Activated CD8-positive, alpha-beta memory T cell treated with anti-CD3 and anti-CD28 coated beads, Interleukin-2, amount 10 ng/mL, durations not matched to agents 7 days and 5 days (primary cell): ENCODE measurements at places on chromosomes 12 and 14.

- no peak overlapping the region for H3K27ac ChIP-seq
- DNase-seq, result no peak
- no peak overlapping the region for H3K4me3 ChIP-seq
- no peaks in the 10 kb centered on the region for H3K36me3 ChIP-seq
- no peaks in the 10 kb centered on the region for H3K27me3 ChIP-seq
- no peaks in the 10 kb centered on the region for H3K4me1 ChIP-seq
These were observed 109.0 kb upstream of the ATP2B1 start for GRCh38 chr12:89817501-89818226.

DNA sequence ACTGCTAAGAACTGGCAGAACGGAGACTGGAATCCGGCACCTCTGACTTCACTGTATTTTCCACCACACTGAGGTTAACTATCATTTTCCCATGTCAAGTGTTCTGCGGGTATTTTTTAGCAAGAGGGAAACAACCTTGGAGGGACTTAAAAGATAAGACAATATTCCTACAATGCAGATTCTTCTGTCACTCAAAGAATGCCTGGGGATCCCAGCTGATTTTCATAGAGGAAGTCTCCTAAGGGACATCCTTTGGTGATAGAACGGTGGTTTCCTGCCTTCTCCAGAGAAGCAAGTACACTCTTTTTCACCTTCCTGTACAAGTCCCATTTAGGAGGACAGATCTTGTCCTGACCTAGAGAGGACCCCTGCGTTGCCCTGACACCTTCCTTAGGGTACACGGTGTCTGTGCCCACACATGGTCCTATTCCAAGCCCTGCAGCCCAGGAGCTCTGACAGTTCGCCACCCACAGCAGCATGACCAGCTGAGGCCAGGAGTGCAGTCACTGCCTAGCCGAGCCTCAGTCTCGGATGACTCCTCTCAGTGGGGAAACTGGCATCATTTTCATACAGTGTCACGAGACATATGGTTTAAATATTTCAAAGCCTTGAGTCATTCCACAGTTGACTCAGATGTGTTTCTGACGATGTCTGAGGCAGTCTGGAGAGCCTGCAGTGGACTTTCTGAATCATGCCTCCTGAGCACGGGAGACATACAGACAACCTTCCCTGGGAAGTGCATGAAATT lies 181.3 kb upstream of the FKBP4 start:
- H3K36me3 ChIP-seq, result no peaks in the 10 kb centered on the region
- DNase-seq, result peak; percentile 52
- H3K4me3 ChIP-seq, result no peak overlapping the region
- peaks cover 16% of the 10 kb centered on the region for H3K4me1 ChIP-seq

DNA sequence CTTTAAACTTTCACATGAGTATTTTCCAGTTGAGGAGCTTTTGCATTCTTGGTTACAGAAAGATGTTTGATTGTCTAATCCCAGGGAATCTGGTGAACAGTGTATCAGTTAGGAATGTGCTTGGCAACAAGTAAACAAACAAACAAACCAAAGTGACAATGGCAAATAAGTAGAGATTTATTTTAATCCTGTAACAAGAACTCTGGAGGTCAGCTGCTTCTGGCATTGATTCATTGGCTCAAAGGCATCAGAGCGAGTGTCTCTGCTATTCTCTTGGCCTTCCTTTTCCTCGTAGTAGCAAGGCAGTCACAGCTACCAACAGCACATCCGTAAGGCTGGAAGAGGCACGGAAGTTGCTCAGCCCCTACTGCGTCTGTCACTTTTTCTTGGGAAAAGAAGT lies 37.2 kb downstream of the CRADD start:
- no peak overlapping the region for H3K4me3 ChIP-seq
- H3K4me1 ChIP-seq, result no peaks in the 10 kb centered on the region
- no peak for DNase-seq
- no peak overlapping the region for H3K27ac ChIP-seq
- peaks cover 20% of the 10 kb centered on the region for H3K36me3 ChIP-seq

- no peaks in the 10 kb centered on the region for H3K27me3 ChIP-seq
- no peak overlapping the region for H3K4me3 ChIP-seq
- no peak overlapping the region for H3K27ac ChIP-seq
- peaks cover 41% of the 10 kb centered on the region for H3K4me1 ChIP-seq
- no peak for DNase-seq
- peaks cover 9% of the 10 kb centered on the region for H3K36me3 ChIP-seq
These were observed 36.2 kb downstream of the MED13L start for GRCh38 chr12:116241157-116241759.

DNA sequence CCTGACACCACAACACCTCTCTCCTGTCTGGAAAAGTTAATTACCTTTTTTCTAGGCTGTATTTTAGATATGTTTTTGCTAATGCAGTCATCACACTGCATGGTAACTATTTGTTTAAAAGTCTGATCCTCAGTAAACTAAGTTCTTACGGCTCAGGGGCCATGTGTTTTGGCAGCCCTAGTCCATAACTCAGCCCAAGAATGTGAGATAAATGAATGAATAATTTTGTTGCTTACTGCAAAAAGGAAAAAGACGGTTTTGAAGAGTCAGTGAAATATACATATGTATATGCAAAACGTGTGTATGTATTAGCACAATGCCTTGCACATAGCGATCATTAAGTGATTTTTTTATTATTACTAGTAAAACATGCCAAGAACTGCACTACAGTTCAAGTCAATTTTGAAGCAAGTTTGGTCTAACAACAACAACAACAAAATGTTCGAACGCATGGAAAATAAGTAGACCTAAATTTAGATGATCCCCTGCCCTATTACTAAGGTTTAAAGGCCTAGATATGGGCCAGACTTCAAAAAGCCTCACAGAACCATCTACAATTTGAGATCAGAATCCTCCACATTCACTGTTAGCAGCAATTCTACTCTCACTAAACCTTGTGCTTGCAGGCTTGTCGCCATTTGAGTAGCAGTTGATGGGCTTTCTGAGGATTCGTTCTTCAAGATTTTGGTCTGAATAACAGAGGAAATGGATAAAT lies 140.0 kb downstream of the NDUFA12 start:
- H3K27ac ChIP-seq, result no peak overlapping the region
- no peaks in the 10 kb centered on the region for H3K4me1 ChIP-seq
- no peak overlapping the region for H3K4me3 ChIP-seq
- H3K27me3 ChIP-seq, result peaks cover 37% of the 10 kb centered on the region
- no peak for DNase-seq

DNA sequence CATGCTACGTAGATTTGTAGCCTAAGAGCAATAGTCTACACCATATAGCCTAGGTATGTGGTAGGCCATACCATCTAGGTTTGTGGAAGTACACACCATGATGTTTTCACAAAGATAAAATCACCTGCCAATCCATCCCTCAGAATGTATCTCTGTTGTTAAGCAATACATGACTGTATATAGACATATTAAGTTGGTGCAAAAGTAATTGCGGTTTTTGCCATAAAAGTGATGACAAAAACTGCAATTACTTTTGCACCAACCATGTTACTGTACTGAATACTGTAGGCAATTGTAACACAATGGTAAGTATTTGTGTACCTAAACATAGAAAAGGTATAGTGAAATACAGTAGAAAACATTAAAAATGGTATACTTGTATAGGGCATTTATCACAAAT lies 40.5 kb downstream of the MGST1 start:
- no peaks in the 10 kb centered on the region for H3K4me1 ChIP-seq
- H3K4me3 ChIP-seq, result no peak overlapping the region
- no peak overlapping the region for H3K27ac ChIP-seq
- DNase-seq, result no peak
- no peaks in the 10 kb centered on the region for H3K36me3 ChIP-seq

- H3K4me1 ChIP-seq, result peaks cover 47% of the 10 kb centered on the region
- DNase-seq, result no peak
- no peak overlapping the region for H3K4me3 ChIP-seq
- no peaks in the 10 kb centered on the region for H3K27me3 ChIP-seq
These were observed 5.8 kb downstream of the DICER1 start for GRCh38 chr14:95151561-95151960.

GRCh38 chr12:11657511-11657910 lies 8.0 kb downstream of the ETV6 start:
- no peaks in the 10 kb centered on the region for H3K27me3 ChIP-seq
- H3K4me1 ChIP-seq, result peaks cover 54% of the 10 kb centered on the region
- no peak for DNase-seq
- H3K4me3 ChIP-seq, result no peak overlapping the region

- no peak overlapping the region for H3K4me3 ChIP-seq
- H3K36me3 ChIP-seq, result peaks cover 16% of the 10 kb centered on the region
- DNase-seq, result peak; percentile 27
These were observed 4.2 kb upstream of the GLRX5 start for GRCh38 chr14:95530473-95531276.

DNA sequence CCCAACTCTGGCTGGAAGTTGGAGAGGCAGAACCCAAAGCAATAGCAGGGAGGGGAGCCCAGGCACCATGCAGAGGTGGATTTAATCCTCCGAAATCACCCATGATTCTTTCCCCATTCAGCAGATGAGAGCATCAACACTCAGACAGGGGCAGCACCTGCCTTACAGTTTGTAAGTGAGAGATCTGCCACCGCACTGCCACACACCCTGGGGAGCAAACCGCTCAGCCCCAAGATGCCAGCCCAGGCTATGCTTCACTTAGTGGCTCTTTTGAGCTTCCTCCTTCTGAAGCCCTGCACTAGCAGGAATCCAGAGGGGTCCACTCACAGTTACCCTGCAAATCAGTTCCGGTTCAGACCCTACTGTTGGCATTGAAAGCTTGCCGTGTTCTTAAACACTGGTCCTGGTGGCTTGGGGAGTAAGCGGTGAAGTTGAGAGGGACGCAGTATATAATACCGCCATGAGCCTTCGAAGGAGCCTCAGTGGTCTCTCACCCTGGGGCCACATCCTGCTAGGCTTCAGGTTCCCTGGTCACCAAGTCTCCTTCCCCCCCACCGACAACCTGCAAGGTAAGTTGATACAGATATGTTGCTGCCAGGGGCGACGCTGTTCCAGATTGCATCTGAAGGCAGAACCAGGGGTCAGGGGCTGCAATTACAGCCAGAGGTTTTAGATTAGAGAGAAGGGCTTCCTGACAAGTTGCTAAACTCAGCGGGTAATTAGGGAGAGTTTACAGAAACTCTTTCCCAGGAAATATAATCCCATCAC lies 72.0 kb upstream of the CCND2 start:
- H3K4me1 ChIP-seq, result peaks cover 12% of the 10 kb centered on the region
- no peak overlapping the region for H3K27ac ChIP-seq
- peaks cover 19% of the 10 kb centered on the region for H3K27me3 ChIP-seq
- DNase-seq, result no peak

- H3K27ac ChIP-seq, result peak overlapping the region; percentile 94
- peaks cover 82% of the 10 kb centered on the region for H3K4me1 ChIP-seq
- no peaks in the 10 kb centered on the region for H3K27me3 ChIP-seq
- H3K36me3 ChIP-seq, result peaks cover 29% of the 10 kb centered on the region
These were observed 56.3 kb downstream of the PLXNC1 start for GRCh38 chr12:94204499-94205247.

DNA sequence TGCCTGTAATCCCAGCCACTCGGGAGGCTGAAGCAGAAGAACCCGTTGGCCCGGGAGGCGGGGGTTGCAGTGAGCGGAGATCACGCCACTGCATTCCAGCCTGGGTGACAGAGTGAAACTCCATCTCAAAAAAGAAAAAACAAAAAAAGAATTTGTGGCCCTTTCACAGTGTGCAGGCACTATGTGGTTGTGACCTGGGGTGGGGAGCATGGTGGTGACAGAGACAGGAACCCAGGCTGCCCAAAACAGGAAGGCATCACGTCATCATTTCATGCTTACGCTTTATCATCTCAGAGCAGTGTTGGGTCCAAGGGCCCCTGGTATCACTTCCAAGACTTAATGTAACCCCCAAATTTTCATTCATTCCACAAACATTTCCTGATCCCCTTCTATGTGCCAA lies 175.7 kb upstream of the GSC start:
- peaks cover 1% of the 10 kb centered on the region for H3K36me3 ChIP-seq
- peak; percentile 83 for DNase-seq
- H3K4me1 ChIP-seq, result peaks cover 25% of the 10 kb centered on the region
- peaks cover 50% of the 10 kb centered on the region for H3K27me3 ChIP-seq
- peak overlapping the region; percentile 90 for H3K27ac ChIP-seq

DNA sequence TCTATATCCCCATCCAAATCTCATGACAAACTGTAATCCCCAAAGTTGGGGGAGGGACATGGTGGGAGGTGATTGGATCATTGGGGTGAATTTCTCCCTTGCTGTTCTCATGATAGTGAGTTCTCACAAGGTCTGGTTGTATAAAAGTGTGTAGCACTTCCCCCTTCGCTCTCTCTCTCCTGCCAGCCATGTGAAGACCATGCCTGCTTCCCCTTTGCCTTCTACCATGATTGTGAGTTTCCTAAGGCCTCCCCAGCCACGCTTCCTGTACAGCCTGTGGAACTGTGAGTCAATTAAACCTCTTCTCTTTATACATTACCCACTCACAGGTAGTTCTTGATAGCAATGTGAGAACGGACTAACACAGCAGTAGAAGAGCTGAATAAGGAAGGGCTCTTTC lies 62.6 kb upstream of the VASH1 start:
- DNase-seq, result no peak
- H3K4me1 ChIP-seq, result no peaks in the 10 kb centered on the region
- H3K4me3 ChIP-seq, result no peak overlapping the region
- H3K36me3 ChIP-seq, result no peaks in the 10 kb centered on the region
- peaks cover 9% of the 10 kb centered on the region for H3K27me3 ChIP-seq
- H3K27ac ChIP-seq, result no peak overlapping the region
